ENCODE measurements at places on chromosomes 7 and 10. TPM values are rescaled to one million over a fixed set of nuclear protein-coding genes. Genes with fewer than 3 reads are reported as not detected.

NKX1-2 gene
- total RNA-seq, result not detected

OPN4 gene
- not detected for total RNA-seq

SPRN gene
- total RNA-seq, result not detected

IDI2 gene
- not detected for total RNA-seq

CEP55 gene
- 5.1 TPM for total RNA-seq

ASZ1 gene
- not detected for total RNA-seq

CREM gene
- 53.4 TPM for total RNA-seq

SKIDA1 gene
- 0.71 TPM for total RNA-seq

MOSPD3 gene
- total RNA-seq, result 29.6 TPM

PTER gene
- total RNA-seq, result 6.2 TPM

SPDYE11 gene
- total RNA-seq, result not detected

AKAP9 gene
- 49.8 TPM for total RNA-seq

TLX1 gene
- not detected for total RNA-seq

SLC18A2 gene
- total RNA-seq, result 1.8 TPM

CYP26A1 gene
- not detected for total RNA-seq

INHBA gene
- 24.0 TPM for total RNA-seq

PTF1A gene
- not detected for total RNA-seq

HABP2 gene
- not detected for total RNA-seq

RPEL1 gene
- not detected for total RNA-seq

BET1 gene
- 10.8 TPM for total RNA-seq

STMP1 gene
- 15.7 TPM for total RNA-seq

BLNK gene
- total RNA-seq, result 1.3 TPM

EPHB6 gene
- total RNA-seq, result 25.3 TPM

SHH gene
- 0.28 TPM for total RNA-seq

ENKUR gene
- total RNA-seq, result not detected
